ENCODE measurements at places on chromosomes 7 and 10.

- no peak for DNase-seq
These were observed 14.0 kb downstream of the NEURL1 start for GRCh38 chr10:103507235-103508191.

- no peak for DNase-seq
These were observed 8.2 kb downstream of the KCNIP2 start for GRCh38 chr10:101835362-101835761.

DNA sequence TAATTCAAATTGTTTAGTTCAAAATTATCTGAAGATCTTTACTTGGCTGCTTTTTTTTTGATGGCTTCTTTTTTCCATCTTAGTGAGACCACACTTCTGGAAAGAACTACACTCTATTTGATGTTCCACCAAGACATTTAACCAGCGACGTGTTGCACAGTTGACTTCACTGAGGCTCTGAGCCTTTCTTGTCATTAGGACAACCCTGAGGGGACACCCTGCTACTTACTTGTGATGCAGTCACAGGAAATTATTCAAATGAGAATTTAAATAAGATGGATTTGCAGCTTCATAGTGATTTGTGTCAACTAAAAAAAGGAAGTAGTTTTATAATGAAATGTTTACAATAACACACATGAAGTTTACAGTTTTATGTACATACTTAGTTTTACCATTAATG is 25.6 kb upstream of the PIK3CG start:
- DNase-seq = no peak

DNA sequence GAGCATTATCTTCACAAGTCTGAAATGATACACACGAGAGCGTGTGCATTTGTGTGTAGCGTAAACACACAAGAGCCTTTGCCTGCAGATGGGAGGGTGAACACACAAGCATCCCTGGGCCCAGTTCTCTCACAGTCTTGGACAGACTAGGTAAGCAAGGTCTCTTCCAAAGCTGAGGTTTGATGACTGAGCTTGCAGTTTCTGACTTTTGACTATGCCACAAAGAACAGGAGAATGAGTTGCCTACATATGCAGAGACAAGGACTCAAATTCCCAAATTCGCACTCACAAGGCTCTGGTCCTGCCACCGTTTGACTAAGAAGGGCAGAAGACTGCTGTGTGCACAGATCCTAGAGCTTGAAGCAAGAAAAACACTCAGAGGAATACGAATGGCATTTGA is 55.8 kb downstream of the FAM53B start:
- DNase-seq = no peak

DNA sequence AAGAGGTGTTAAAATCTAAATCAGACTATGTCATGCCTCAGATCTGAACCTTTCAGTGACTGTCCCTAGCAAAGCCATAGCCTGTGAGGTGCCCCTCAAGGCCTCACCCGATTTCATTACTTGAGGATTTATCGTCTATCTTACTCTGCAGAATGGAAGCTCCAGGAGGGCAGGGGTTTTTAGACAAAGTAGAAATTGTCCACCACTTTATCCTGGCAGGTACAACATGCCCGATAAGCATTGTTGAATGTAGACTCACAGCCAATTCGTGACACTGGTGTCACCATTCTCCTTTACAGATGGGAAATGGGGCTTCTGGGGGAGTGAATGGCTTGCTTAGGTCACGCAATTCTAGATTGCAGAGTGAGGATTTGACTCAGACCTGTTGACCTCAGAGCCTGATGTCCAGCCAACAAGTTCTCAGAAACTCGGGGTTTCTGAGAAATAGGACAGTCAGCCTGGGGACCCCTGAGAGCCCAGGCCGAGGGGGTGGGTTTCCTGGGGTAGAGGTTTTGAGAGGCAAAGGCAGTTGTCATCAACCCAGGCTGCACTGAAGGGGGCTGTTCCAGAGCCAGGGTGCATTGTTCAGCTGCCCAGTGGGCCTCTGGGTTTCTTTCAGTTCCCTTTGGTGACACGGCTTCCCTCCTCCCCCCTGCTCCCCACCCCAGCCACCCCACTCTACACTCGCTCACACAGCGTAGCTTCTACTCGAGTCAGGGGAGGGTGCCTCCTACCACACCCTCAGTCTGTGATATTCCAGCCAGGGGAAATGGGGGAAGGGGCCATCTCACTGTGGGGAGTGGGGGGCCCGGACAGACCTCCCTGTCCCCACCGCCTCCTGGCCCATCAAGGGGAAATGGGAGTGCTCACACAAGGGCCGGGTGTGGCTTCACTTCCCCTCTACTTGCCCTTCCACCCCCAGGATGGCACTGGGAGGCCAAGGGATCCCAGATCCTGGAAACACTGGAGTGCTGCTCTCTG is 3.1 kb upstream of the IRF5 start:
- no peak for DNase-seq

DNA sequence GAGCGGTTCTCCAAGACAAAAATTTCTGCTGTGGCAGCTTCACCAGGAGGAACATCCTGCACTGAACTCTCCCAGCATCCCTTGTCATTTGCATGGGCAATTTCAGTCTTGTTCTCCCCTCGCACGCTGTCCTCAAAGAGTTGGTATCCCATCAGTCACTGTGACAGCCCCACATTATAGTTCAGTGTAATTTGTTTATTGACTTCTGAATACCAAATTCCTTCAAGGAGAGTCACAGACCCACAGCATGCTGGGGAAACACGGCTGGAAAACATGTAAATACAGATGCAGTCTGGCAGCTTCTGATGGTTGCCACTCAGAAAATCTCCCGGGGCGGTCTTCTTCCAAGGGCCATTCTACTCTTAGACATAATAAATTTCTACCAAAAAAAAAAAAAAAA is 151.0 kb upstream of the NEBL start:
- DNase-seq = no peak

All from iPS-NIHi11 (cell line).